Brain pericyte (primary cell): ENCODE measurements at places on chromosomes 16 and 17.

- no peak for DNase-seq
Observed at GRCh38 chr16:60608971-60609370, 1427.3 kb downstream of the CDH8 start.

DNA sequence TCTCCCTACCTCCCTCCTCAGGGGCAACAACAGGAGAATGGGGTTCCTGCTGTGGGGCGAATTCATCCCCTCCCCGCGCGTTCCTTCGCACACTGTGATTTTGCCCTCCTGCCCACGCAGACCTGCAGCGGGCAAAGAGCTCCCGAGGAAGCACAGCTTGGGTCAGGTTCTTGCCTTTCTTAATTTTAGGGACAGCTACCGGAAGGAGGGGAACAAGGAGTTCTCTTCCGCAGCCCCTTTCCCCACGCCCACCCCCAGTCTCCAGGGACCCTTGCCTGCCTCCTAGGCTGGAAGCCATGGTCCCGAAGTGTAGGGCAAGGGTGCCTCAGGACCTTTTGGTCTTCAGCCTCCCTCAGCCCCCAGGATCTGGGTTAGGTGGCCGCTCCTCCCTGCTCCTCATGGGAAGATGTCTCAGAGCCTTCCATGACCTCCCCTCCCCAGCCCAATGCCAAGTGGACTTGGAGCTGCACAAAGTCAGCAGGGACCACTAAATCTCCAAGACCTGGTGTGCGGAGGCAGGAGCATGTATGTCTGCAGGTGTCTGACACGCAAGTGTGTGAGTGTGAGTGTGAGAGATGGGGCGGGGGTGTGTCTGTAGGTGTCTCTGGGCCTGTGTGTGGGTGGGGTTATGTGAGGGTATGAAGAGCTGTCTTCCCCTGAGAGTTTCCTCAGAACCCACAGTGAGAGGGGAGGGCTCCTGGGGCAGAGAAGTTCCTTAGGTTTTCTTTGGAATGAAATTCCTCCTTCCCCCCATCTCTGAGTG, 5.9 kb upstream of the LASP1NB start:
- no peak for DNase-seq

DNA sequence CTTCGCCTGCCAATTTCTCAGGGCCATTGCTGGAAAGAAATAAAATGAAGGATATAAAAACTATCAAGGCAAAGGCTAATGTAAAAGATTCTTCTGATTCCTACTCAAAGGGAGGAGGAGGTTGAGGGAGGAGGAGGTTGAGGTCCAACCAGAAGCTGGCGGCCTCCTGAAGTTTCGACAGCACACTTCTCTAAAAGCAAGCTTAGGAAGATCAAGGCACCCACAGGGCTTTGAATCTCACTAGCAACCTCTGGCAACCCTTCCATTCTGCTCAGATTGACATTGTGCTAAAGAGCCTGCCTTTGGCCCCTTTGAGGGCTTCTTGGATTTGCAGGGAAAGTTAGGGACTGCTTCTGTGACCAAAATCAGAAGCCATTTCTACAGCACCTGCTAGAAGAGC, 81.5 kb upstream of the TNRC6C start:
- DNase-seq: no peak

DNA sequence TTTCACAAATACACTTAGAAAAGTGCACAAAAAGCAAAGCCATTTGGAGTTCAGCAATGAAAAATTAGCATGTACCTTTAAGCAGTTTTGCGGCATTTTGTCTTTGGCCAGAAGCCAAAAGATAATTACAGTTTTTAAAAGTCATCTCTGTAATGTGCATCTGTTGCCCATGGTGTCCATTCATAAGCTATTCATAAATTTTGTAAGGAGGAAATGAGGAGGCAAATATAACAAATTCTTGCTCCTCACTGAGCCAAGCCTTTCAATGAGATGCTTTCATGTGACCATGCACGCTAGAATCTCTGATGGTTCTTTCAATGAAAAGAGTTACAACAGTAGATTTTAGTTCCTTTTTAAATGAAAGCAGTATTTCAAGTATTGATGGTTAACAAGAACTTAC, 247.1 kb upstream of the MON1B start:
- DNase-seq: no peak

DNA sequence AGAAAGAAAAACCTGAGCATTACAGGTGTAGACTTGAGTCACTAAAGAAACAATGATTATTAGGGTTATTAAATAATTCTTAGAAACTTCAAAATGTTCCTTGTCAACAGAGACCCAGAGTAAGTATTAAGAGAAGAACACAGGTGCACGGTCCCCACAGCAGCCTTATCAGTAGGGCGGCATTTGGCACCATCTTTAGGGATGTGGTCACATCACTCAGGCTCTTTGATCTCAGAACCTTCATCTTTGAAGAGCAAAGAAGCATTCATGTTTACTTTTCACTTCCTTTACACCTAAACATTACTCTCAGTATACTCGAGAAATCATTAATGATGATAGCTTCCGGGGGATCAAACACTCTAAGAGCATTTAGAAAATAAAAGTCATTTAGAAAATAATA, 928.7 kb downstream of the KCNJ2 start:
- no peak for DNase-seq

DNA sequence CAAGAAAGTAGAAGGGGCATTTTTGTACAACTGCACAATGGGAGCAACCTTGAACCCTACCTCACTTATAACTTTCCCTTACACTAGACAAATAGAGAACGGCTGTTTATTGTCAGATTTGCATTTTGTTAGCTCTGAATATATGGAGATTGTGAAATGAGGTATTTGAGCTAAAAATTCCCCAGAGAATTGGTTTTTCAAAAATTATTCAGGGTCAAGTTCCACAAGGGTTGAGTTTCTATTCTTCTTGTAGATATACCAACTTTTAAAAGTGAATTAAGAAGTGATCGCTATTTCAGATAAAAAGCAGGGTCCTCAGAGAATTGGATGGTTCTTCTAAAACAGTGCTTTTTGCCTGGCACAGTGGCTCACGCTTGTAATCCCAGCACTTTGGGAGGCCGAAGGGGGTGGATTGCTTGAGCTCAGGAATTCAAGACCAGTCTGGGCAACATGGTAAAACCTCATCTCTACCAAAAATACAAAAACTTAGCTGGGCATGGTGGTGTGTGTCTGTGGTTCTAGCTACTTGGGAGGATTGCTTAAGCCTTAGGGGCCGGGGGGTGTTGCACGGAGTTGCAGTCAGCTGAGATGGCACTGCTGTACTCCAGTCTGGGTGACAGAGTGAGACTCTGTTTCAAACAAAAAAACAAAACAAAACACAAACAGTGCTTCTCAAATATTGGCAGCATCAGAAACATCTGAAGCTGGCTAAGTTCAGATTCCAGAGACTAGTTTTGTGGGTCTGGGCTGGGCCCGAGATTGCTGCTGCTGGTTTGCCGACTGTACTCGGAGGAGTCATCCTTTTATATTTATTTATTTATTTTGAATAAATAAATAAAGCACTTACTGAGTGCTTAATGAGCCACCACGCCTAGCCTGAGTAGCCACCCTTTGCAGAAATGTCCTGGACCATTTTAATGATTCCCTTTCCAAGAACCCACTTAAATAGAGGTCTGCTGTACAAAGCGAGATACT, 50.9 kb downstream of the PECAM1 start:
- DNase-seq: no peak

GRCh38 chr17:50533185-50533584, 650 bp downstream of the EPN3 start:
- no peak for DNase-seq

GRCh38 chr17:14777291-14777690, 476.4 kb downstream of the HS3ST3B1 start:
- no peak for DNase-seq

DNA sequence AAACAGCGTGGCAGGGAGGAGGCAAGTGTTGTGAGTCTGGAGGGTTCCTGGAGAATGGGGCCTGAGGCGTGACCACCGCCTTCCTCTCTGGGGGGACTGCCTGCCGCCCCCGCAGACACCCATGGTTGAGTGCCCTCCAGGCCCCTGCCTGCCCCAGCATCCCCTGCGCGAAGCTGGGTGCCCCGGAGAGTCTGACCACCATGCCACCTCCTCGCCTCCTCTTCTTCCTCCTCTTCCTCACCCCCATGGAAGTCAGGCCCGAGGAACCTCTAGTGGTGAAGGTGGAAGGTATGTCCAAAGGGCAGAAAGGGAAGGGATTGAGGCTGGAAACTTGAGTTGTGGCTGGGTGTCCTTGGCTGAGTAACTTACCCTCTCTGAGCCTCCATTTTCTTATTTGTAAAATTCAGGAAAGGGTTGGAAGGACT, at the start of gene CD19:
Gene CD19 (plus strand): TSS at position 171 of the 425 bp plus-strand sequence. CDS start 30 bp downstream, at position 201.
- no peak for DNase-seq

DNA sequence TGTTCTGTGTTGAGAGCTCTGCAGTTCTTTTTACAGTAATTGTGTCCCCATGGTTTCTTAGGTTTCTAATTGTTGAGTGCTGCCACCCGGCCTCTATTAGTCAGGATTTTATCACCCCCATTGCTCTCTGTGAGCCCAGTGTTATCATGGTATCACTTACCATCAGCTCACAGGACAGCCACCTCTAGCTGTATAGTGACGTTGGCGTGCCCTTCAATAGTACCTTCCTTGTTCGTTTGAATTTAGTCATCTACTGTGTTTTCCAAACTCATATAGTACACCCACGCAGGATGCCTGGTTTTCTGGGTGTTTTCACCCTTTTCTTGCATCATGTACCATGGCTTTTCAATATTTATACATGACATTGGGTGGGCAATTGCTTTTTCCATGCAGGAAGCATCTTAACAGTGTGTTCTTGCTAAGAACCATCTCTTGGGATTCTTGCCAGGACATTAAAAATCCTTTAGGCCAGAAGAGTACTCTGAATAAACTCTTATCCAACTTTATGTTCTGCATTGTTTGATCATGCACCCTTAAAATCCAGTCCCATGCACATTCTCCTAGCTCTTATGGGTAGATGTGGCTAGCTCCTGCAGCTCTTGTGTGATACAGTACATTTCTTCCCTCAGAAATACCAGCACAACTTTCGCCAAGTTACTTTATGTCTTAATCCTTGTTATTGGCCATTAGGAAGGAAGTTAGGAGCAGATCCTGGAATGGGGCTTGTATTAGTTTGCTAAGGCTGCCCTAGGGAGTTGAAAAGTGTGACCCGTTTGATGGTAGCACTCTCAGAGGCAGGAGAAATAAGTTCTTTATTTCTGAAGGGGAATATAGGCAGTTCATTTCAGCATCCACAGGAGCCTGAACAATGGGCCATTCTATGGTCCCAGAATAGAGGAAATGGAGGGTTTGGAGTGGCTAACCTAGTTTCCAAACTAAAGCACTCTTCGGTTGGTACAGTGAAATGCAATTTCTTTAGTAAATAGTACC, 11.3 kb upstream of the ABCA10 start:
- no peak for DNase-seq

GRCh38 chr16:73285436-73286201, 237.7 kb upstream of the ZFHX3 start:
- DNase-seq: no peak

- DNase-seq: no peak
Observed at GRCh38 chr17:80773243-80773991, 218.2 kb upstream of the CHMP6 start.

GRCh38 chr17:64148699-64149098, 18.8 kb upstream of the ERN1 start:
- DNase-seq: no peak

- no peak for DNase-seq
Observed at GRCh38 chr16:81608523-81609209, 164.1 kb downstream of the CMIP start.

- no peak for DNase-seq
Observed at GRCh38 chr16:22942811-22943210, 128.8 kb downstream of the HS3ST2 start.

- DNase-seq: no peak
Observed at GRCh38 chr16:31135535-31136286, at the start of gene PRSS8. PRSS8 (minus strand) TSS chr16:31135727; CDS start chr16:31135498, 229 bp downstream.

- DNase-seq: no peak
Observed at GRCh38 chr16:12188061-12188934, 211.8 kb downstream of the SNX29 start.

DNA sequence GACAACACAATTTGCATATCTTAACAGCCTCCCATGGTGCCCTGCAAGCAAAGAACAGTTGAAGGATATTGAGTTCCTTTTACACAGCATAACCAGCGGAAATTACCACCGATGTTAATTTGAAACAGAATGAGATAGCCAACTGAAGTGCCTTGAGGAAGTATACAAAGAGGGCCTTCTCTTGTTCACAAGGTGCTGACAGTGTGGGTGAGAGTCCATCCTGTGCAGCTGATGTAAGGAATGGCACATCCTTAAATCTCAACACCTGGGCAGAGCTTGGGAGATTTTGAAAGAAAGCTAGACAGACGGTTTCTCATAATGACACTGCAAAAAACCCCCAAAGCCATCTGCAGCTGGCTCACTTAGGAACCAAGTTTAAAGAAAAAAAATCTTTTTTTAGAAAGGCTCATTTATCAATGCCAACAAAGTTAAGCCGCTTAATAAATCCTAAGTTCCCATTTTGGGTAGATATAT, 818.6 kb downstream of the KCNJ2 start:
- DNase-seq: no peak

- no peak for DNase-seq
Observed at GRCh38 chr17:63488851-63489250, 12.0 kb downstream of the ACE start.

- DNase-seq: no peak
Observed at GRCh38 chr17:37752482-37752881, 7.6 kb upstream of the HNF1B start.

- DNase-seq: no peak
Observed at GRCh38 chr16:54490112-54490488, 203.5 kb upstream of the IRX3 start.

DNA sequence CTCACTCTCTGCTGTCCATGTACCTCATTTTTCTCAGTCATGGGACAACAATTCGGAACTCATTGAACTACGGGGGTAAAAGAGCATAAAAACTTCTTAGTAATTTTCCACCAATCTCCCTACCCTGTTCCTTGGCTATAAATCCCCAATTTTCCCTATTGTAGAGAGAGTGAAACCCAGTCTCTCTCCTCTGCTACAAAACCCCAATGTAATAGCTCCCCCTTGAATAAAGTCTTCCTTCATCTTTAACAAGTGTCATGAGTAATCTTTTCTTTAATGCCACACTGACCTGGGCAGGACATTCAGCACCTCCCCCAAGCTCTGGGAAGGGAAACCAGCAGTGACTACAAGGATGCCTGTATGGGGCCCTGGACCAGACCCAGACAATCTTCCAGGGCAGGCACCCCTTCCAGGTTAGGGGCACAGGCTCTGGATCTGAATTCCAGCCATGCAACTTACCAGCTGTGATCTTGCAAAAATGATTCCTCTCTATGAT, 10.2 kb upstream of the EIF1 start:
- no peak for DNase-seq

DNA sequence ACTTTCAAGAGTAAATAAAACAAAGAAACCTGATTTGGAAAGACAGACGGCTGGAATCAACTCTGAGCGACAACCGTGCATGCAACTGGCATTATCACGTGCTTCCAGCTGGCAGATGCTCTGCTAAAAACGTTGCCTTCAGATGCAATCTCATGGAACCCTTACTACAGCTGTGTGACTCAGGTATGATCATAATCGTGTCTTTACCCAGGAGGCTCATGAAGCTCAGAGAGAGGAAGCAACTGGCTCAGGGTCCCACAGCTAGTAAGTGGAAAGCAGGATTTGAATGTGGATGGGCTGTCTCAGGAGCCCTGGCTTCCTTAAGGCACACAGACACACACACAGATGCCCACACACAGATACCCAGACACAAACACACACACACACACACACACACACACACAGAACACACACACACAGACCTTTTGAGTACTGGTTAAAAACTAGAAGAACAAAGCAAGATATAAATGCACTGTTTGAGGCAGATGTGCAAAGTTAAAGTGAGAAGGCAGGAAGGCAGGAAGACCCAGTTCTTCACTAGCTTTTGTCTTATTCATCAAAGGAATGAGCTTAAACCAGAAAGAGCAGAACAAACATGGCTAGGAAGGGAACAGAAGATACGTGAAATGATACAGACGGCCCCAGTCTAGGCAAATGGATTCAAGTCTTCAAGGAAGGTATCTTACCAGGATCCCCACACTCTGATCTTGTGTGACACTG, 275.2 kb downstream of the MAF start:
- DNase-seq: no peak
